LHCN-M2 (cell line): ENCODE measurements at places on chromosomes 5 and 9. TPM values are rescaled to one million over a fixed set of nuclear protein-coding genes. Genes with fewer than 3 reads are reported as not detected.
A peak's percentile ranks its signal among the peaks of the same experiment; 100 is the strongest.

GRCh38 chr9:125337236-125337635 is 75.6 kb downstream of the GAPVD1 start:
- DNase-seq = no peak

DNA sequence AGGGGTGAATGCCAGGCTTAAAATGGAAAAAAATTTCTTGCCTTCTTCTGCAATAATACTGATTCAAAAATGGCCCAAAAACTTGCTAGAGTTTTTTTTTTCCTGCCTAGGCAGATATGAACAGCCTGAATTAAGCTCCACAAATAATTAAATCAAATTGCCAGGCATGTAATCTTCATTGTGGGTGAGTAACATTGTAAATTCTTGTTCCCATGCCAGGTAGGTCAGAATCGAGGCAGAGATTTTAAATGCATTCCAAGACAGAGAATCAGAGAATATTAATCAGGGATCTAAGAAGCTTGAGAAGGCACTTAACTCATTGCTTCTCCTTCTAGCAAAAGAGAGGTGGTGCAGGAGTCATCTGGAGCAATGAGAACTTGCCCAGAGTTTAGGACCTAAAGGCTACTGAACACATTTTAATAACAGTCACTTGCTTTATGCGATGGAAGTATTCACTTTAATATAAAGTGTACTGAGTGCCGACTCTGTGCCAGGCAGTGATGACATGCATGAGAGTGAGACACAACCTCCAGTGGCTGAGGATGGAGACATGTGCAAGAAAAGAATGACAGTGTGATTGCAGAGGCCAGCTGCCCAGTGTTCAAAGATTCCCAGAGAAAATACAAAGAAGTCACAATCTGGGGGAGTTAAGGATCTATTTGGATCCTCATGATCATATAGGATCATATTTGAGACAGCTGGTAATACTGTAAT is 102.3 kb downstream of the APBA1 start:
- DNase-seq = peak; percentile 63

DNA sequence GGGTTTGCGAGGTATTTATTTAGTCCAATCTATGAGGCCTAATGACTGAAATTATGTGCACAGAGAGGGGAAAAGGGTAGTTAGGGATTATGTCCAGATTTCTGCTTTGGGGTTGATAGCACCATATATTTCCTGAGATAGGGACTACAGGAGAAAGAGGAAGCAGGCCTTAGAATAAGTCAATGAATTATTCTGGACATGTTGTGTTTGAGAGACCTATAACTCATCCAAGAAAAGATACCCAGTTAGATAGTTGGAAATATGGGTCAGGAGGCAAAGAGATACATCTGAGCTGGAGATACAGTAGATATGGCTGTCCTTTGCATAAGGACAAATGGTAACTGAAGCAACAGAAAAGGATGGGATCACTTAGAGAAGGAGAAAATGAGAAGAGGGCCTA is 53.1 kb downstream of the NR3C1 start:
- no peak for DNase-seq

DNA sequence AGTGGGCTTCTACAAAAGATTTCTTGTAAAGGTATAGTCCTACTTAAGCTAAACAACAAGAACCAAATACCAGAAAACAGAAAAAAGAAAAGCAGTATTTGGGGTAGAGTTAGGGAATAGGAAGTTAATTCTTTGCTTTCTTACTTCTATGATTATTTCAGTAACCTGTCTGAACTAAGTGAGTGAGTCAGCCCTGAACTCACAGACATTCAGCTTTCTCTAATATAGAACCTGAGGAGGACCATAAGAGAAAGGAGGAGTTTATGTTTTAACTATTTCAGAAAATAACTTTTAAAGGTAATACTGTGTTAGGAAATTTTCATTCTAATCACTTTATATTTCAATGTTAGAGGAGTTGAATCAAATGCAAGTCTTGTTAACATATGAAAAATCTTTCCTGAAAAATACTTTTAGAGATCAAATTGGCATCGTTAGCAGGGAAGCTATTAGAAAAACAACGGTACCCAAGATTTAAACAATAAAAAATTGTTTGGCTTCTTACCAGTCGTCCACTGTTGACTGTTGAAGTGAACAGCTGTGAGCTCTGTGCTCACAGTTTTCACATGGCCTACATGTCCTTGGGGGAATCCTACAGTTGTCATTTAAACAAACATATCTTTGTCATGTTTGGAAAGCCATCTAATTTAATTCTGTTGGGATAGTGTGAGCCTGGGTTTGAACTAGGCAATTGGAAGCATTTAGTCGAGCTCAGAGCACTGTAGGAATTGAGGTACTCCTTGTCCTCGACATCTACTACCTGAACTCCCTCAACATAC is 19.9 kb upstream of the ZFAND5 start:
- peak; percentile 81 for DNase-seq

DNA sequence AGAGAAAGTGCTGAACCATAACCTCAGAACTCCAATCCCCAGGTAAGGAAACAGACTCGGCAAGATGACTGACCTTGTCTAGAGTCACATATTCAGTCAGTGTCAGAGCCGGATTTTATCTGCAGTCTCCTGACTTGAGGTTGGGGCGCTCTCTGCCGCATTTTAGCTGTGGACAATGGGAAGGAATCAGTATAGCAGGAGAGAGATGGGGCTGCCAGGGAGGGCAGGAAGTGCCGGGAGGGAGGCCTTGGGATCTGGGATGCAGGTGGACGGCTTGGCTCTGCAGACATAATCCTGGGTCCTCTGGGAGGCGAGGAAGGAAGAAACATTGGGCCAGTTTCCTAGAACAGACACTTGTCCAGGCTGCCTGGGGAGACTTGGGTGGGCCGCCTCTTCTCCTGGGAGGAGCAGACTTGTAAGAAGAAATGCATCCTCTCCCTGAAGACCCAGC is 39.7 kb upstream of the COL15A1 start:
- DNase-seq = no peak

DNA sequence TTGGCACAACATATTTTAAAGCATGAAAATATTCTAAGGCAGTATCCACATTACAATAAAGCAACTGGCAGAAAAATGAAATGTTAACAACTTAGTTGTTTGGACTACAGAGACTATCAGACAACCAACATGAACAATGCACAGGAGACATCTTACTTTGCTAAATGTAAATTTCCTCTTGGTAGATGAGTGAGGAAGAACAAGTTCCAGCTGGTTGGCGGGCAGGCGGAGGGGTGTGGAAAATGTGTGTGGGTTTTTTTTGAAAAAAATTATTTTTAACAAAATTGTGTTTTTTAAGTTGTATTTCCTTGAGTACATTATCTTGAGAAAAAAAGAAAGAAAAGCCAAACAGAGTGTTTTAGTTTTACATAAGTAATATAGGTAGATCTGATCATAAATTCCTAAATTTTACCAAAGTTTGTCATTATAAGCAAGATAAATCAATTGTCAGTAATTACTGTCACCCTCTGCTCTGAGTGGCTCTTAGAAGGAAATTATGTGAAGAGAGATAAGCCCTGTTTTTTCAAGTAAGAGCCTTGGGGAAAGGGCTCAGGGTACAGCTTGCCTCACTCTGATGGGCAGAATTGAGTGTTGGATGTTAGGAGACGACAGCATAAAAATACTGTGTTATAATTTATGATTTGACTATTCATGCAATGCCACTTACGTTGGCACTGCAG is 42.5 kb downstream of the TMEM167A start:
- no peak for DNase-seq

DNA sequence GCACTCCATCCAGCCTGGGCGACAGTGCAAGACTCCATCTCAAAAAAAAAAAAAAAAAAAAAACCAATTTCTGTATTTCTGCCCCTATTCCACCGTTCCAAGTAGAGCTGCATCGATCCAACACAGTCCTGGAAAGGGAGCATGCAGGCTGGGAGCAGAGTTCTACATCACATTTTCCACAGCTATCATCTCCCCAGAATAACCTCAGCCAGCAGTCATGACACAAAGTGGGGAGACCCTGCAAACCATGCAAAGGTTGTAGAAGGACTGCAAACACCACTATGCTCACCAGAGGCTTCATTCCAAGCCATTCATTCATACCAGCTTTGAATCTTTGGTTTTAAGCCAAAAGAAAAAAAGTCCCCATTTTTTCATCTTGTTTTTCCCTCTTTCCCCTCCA is 20.8 kb upstream of the ZNF354A start:
- DNase-seq = no peak

- no peak for DNase-seq
Measured at GRCh38 chr5:88787856-88788255, 95.1 kb downstream of the MEF2C start.

DNA sequence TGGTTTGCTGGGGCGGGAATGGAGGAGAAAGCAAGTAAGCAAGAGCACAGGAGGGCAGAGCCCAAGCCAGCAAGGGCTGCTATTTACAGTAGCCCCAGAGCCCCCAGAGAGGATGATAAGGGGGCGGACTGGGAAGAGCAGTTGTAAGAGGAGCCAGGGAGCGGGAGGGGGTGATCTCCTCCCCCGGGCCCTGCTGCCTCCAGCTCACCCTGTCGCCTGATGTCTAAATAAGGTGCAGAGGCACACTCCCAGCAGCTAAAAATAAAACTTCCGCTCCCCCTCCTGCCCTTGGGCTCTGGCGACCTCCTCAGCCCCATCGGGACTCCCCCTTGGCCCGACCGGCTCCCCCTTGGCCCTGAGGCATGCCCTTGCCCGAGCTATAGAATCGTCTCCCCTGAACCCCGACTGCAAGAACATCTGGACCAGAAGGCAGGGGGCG is 14.4 kb upstream of the CCDC69 start:
- no peak for DNase-seq

- DNase-seq = peak; percentile 80
Measured at GRCh38 chr5:102600964-102601363, 102.2 kb upstream of the SLCO6A1 start.

DNA sequence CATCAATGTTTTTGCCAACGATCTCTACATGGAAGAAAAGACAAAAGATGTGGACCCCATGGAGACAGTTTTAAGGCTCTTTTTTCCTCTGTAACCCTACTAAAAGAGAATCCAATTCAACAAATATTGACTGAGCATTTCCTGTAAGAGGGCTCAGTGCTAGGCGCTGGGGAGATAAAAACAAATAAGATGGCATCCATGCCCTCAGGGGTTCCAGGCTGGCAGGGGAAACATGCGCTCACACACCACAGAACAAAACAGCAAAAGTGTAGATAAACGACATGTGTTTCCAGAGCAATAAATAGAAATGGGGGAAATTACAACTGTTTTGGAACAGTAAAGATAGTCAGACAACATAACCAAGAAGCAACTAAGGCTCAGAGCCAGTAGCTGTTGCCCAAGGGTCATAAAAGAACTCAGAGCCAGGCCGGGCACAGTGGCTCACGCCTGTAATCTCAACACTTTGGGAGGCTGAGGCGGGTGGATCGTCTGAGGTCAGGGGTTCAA is 25.2 kb downstream of the ZNF608 start:
- no peak for DNase-seq

- DNase-seq = no peak
Measured at GRCh38 chr5:134100283-134101091, 14.0 kb upstream of the TCF7 start.

GRCh38 chr9:106326493-106326892 is 536.5 kb upstream of the ZNF462 start:
- DNase-seq = no peak

DNA sequence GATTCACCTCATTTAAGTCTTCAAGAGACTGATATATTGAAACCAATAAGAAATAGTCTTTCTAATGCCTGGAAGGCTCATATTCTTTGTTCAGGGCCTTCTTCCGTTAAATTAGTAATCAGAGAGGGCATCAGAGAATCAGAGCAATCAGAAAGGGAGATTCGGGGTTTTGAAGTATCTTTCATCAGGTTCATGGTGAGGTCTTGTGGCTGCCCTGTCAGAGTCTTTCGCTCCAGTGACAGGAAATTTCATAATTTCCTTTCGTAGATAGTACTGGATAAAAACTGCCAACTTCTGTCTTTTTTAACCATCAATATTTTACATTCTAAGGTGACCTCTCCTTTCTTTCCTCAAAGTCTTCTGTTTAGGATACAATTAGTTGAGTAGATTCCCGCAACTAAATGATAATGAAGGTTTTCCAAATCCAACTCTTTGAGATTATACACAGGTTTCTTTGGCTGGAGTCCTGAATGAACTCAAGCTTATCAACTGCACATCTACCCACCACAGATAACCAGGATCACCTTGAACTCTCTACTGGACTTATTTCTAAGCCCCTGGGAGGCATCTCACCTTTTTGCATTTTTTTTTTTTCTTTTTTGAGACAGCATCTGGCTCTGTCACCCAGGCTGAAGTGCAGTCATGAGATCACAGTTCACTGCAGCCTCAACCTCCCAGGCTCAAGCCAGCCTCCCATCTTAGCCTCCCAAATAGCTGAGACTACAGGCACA is 5.5 kb downstream of the IL31RA start:
- DNase-seq = no peak

- DNase-seq = no peak
Measured at GRCh38 chr9:111372297-111372696, 42.3 kb upstream of the OR2K2 start.

- no peak for DNase-seq
Measured at GRCh38 chr5:118531276-118531675, 457.1 kb downstream of the DTWD2 start.

GRCh38 chr9:89527084-89527483 is 29.2 kb upstream of the SEMA4D start:
- no peak for DNase-seq

GRCh38 chr5:142863856-142864255 is 93.7 kb downstream of the ARHGAP26 start:
- DNase-seq = no peak

- DNase-seq = no peak
Measured at GRCh38 chr5:126928041-126928440, 102.3 kb downstream of the MARCHF3 start.

- DNase-seq = no peak
Measured at GRCh38 chr9:134932606-134933005, 14.9 kb upstream of the FCN1 start.

- DNase-seq = peak; percentile 97
Measured at GRCh38 chr9:115604831-115605483, 487.0 kb upstream of the TNC start.

GRCh38 chr9:121280715-121281613 is 13.0 kb downstream of the GSN start:
- DNase-seq = no peak

Gene GAPVD1
- 28.5 and 29.9 TPM in 2 replicates for total RNA-seq

Gene PCDHGB2
- 9.0 and 12.5 TPM in 2 replicates for total RNA-seq

Gene AFAP1L1
- 5.9 and 6.4 TPM in 2 replicates for total RNA-seq

Gene ANKRD55
- total RNA-seq = not detected in 2 replicates

Gene GABRA1
- total RNA-seq = not detected in 2 replicates

Gene AIF1L
- 0.06 TPM in 1 of 2 replicates, not detected in the other for total RNA-seq

Gene LVRN
- total RNA-seq = 0.11 and 0.13 TPM in 2 replicates

Gene KCNV2
- total RNA-seq = not detected in 2 replicates

Gene SNX2
- 42.7 and 49.1 TPM in 2 replicates for total RNA-seq

Gene CD274
- 5.5 and 7.9 TPM in 2 replicates for total RNA-seq

Gene IL4
- not detected in 2 replicates for total RNA-seq

Gene NUTM2G
- total RNA-seq = not detected in 2 replicates

Gene TIGD6
- total RNA-seq = 5.6 and 6.9 TPM in 2 replicates
